EL (cell line): ENCODE measurements at places on chromosomes 2 and 18.

DNA sequence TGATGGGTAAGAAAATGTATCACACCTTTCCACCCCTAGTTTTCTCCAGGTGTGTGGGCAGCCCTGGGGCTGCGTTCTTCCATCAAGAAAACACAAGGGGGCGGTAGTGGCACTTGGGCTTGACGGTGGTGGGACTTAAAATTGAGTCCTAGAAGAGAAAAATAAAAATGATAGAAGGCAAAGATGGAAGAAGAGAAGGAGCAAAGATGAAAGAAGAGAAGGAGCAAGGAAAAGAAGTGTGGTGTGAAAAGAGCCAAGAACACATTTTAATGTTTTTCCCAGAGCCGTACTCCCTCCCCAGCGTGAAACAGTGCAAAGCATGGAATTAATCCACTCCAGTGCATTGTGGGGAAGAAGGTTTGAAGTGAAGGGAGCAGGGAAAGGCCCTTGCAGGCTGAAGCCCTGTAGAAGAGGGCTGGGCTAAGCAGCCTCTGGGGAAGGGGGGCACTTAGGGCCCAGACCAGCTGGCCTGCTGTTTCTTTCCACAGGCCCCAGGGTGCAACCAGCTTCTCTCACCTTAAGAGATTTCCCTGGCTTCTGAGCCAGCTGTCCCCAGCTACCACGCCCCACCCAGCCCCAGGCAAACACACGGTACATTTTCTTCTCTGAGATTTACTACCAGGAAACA lies 256.8 kb downstream of the RNF152 start:
- peak; percentile 48 for DNase-seq

DNA sequence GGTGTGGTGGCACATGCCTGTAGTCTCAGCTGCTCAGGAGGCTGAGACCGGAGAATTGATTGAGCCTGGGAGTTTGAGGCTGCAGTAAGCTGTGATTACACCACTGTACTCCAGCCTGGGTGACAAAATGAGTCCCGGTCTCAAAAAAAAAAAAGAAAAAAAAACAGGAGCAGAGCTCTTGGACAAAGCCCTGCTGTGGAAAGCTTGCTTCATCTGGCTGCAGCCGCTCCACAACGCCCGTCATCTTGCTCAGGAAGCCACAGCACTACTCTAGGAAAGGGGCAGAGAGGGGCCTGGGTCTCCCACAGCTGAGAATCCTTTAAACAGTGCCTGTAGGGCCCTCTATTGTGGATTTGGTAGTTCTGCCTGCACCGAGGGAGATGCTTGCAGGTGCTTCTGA lies 11.0 kb downstream of the ATG4B start:
- no peak for DNase-seq

GRCh38 chr2:143071185-143071876 lies 57.9 kb upstream of the ARHGAP15 start:
- DNase-seq: no peak

DNA sequence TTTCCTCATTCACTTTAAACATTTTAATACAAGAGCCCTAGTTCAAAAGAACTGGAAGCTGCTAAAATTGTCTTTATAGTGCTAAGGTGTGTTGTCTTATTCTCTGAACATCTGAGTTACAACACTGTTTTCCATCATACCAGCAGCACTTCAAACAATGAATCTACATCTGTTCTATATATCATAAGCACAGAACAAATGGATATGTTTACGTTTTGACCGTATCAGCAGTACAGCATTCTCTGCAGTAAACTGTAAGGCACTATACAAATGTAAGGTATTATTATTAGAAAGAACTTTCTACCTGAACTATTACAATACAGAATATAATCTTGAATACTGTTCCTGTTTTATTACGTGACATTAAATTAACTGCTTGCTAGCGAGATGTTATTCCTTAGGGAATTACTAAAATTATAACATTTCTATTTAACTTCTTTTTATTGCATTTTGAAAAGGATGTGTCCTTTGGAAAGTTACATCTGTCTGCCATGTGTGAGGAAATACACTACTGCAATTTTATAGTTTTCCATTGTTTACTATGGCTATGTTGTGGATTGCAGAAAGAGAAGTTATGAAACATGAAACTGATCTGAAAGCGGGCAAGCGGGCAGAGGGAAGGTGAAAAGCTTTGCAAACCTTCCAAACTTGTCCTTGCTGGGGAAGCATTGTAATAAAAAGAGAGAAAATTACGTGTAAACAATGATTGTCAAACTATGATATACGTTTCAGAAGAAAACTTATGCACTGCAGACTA lies 13.7 kb downstream of the NCKAP1 start:
- peak; percentile 25 for DNase-seq

- DNase-seq: no peak
These were observed 341.0 kb upstream of the KYNU start for GRCh38 chr2:142536492-142536891.

DNA sequence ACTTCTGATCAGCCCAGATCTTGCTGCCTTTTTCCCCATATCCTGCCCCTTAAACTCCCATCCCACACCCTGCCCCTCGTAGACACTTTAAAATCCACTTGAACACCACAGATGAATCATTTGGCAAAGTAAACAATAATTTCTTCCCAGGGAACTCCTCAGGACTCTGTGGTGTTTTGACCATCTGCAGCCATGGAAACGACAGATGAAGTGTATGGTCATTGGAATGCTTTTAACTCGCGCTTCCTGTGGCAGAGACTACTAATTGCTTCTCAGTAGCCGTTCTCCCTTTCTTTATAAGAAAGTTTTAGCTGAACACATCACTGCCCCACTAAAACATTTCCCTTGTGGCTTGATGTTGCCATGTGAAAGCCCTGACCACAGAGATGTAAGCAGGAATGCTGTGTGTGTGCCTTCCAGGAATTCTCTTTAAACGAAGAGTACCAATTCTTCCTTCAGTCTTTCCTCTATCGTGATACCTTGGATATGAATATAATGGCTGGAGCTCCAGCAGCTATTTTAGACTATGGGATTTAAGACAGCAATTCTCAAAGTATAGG lies 92.7 kb upstream of the PARD3B start:
- DNase-seq: peak; percentile 99

GRCh38 chr2:160715428-160715827 lies 221.8 kb upstream of the RBMS1 start:
- DNase-seq: no peak

DNA sequence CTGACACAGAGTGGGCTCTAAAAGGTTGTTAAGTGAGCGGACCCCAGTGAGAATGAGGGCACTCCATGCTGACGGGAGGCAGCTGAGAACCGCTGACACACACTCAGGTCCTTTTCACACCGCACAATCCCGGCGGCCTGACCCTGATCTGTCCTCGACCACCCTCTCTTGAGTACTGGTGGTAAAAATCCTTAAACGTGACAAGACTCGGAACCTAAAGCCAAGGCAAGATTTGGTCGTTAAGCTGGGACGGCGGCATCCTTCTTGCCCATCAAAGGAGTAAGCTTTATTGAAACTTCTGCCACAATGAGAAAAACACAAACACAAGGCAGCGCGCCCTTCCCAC lies 569 bp downstream of the TMX3 start:
- DNase-seq: peak; percentile 33

- DNase-seq: peak; percentile 11
These were observed 48.9 kb downstream of the CHST9 start for GRCh38 chr18:27136208-27136535.

- DNase-seq: peak; percentile 7
These were observed 163.6 kb upstream of the TMEM200C start for GRCh38 chr18:6058941-6059340.

DNA sequence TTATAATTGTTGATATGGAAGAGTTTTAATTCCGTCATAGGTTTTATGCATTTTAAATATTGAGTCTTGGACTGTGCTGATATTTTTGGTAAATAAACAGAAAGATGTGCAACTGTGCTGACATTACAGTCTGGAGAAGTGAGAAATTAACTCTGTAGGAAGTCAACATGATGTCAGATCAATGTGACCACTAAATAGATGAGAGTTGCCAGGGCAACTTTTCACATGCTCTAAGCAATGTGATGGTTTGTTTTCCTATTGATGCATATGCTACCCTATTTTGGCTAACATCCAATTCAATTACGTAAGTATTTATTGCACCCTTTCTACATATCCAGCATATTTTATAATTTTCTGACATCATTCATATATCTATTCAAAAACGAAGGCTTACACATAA lies 1109.3 kb downstream of the TSN start:
- DNase-seq: no peak

- no peak for DNase-seq
These were observed 138.3 kb upstream of the TTC39C start for GRCh38 chr18:23875966-23876895.

DNA sequence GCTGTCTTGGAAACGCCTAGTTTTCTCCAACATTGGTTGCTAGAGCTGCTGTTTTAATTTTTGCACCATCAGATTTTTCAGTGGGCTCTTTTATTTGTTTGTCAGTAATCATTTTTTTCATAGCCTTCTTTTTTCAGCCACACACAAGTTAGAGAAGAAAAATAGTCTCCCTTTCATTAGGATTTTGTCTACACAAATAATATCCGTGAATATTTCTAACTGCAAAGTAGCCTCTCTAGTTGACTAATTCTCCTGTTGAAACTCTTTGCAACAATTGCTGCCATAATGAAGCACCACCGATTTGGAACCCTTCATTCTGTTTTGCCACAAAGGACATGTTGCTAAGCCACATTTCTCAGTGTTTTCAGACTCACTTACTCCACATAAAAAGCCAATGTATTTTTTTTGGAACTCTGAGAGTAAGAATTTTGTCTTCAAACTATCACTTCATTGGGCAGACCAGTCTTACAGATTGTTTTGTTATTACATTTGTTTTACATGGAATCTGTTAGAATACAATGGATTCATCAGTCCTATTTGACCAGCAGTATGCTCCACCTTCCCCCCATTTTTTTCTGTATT lies 9.6 kb downstream of the KCNJ3 start:
- DNase-seq: no peak

DNA sequence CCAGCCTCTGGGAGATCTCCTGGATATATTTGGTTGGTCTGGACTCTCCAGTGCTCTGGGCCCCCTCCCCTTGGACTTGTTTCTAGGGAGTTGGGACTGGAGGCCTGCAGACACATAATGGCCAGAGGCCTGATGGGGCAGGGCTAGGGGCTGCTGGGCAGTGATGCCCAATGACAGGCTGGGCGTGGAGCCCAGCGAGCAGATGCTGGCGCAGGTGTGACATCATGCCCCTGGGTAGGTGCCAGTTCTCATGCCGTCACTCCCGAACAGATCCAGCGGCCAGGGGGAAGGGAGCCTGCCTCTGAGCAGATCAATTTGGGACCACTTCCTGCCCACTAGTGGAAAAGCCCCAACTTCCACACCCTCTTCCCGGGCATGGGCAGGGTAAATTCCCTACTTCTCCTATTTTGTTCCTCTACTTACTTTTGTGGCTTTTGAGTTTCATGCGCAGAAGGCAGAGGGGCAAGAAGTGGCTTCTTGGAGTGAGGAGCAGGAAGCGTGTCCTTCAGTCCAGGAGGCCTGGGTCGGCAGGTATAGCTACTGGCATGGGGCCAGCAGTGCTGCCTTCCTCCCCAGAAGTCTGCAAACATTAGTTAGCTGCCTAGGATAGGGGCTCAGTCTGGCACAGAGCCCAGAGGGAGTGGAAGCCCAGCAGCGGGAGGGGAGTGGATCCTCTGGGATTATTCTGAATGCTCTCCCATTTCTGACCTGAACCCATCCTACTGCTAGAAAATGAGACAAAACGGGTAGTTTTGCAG lies 6.1 kb downstream of the MPV17 start:
- DNase-seq: no peak

DNA sequence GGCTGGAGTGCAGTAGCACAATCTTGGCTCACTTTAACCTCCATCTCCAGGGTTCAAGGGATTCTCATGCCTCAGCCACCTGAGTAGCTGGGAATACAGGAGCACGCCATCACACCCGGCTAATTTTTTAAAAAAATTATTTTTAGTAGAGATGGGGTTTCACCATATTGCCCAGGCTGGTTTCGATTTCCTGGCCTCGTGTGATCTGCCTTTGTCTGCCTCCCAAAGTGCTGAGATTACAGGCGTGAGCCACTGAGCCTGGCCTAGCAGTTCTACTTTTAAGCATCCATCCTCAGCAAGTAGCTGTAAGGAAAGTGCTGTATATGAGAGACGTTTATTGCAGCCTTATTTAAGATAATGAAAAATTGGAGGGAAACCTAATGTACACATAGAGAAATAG lies 79.7 kb downstream of the ZDBF2 start:
- DNase-seq: no peak

- peak; percentile 33 for DNase-seq
These were observed 137.0 kb downstream of the BCL11A start for GRCh38 chr2:60416221-60417008.

- DNase-seq: peak; percentile 18
These were observed 69.3 kb downstream of the KCNG2 start for GRCh38 chr18:79866889-79867574.

DNA sequence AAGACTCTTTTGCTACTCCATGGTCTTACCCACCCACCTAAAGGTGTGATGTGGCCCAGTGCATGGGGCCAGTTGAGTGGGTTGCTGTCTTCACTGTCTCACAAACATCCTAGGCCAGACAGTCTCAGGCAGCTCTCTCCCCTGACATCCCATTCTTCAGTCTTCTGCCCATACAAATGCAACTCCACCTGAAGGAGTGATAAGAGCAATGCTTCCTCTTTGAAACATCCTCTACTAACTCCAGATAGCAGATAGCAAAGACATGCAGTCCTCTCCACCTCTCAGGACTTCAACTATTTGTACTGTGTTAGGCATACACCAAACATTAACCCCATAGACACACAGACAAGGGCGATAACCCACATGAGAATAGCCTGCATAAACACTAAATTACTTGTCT lies 71.3 kb downstream of the MTHFD2 start:
- no peak for DNase-seq

- no peak for DNase-seq
These were observed 11.4 kb downstream of the EIF2AK3 start for GRCh38 chr2:88615822-88616221.

DNA sequence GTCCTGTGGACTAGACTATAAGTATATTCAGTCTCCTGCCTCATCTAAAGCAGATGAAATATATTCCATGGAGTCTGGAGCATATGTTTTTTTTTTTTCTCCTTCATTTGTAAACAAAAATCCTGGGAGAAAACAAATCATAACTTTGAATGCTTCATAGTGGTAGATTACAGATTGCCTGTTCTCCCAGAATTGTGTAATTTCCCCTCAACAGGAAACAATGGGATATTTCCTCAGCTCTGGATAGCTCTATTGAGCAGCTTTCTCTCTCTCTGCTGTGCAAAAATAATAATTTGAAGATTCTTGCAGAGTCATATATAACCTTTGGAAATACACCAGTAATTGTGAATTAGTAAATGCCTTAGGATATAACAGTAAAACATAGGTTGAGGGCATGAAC lies 1406.6 kb upstream of the ACVR2A start:
- no peak for DNase-seq

DNA sequence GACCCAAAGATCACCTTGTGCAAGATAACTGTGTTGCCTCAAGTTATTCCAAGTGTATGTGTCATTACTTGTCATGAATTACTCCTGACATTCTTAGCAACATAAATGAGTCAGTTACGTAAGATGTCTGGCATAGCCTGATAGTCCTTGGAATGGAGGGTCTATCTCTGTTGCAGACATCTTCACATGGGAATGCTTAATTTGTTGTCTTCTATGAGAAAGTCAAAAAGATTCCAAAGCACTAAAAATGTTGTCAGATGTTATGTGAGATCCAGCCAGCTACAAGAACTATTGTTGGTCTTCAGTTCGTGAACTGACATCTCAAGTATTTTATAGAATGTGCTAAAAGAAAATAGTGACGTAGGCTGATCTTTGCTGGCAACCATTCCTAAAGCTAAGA lies 178.2 kb upstream of the RASGRP3 start:
- peak; percentile 47 for DNase-seq

GRCh38 chr2:239629926-239630617 lies 229.3 kb upstream of the HDAC4 start:
- no peak for DNase-seq

- peak; percentile 79 for DNase-seq
These were observed 72.6 kb downstream of the TXNL1 start for GRCh38 chr18:56565551-56566345.
